Renal cortex interstitium (tissue), 15 donors: ENCODE measurements at places on chromosomes 2 and 18.

DNA sequence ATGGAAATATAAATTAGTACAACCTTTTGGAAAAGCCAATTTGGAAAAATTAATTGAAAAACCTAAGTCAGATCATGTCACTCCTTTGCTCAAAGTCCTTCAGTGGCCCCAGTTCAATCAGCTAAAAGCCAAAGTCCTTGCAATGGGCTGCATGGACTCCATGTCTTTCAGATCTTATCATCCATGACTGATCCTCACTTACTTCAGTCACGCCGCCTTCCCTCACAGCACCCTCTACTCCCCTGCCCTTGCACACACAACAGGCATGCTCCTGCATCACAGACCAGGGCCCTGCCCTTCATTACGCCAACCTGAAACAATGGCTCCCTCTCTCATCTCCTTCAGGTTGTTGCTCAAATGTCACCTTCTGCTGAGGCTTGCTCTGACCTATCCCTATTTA, 15.6 kb downstream of the KANSL3 start:
- no peak for DNase-seq

- no peak for DNase-seq
These were observed 240.8 kb downstream of the TCF4 start for GRCh38 chr18:55346961-55347740.

- no peak for DNase-seq
These were observed 90.0 kb downstream of the CDH2 start for GRCh38 chr18:28086670-28087552.

GRCh38 chr2:199606193-199606780, 148.5 kb upstream of the SATB2 start:
- DNase-seq, result no peak

DNA sequence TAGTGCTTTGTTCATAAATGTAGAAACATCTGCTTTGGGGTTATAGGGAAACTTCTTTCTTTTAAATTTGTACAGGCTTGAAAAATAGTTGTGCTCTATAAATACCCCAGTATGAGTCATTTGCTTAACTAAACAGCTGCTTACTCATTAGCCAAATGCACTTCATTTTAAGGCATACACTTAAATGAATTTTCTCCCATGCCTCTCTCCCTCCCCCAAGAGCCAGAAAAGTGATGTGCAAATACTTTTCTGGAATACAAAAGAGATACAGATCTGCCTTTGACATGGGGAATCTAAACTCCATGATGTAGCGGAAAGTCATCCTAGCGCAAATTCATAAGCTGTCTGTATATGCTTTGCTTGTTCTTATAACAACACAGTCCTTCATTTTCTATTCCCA, 469.4 kb downstream of the DLGAP1 start:
- DNase-seq, result no peak

- DNase-seq, result no peak
These were observed 44.2 kb downstream of the CYP27C1 start for GRCh38 chr2:127175751-127176354.

DNA sequence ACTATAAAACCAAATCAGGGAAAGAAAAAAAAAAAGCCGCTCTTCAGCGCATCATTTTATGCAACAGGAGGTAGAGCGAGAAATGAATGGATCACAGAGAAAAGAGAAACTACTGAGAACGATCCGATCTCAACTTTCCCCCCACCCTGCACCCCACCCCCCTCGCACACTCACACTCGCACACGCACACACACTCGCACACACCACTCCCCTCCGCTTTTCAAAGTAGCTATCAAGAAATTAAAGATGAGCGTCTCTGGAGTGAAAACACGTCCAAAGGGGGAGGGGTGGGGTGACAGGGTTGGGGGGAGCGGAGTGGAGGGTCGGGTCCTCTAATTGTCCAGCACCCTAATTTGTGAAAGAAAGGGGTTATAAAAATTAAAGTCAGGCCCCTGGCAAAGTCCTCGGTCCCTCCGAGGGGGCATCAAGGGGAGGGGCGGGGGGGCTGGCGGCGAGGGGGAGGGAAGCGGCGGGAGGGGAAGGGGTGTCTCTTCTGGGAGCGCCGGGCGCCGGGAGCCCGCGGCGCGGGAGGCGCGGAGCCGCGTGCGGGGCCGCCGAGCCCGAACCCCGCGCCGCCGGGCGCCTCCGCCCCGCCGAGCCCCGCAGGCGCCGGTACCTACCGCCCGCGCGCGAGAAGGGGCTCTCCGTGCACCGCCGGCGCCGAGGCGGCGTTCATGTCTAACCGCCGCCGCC, 428 bp downstream of the TCF4 start:
- peak; percentile 44 for DNase-seq

DNA sequence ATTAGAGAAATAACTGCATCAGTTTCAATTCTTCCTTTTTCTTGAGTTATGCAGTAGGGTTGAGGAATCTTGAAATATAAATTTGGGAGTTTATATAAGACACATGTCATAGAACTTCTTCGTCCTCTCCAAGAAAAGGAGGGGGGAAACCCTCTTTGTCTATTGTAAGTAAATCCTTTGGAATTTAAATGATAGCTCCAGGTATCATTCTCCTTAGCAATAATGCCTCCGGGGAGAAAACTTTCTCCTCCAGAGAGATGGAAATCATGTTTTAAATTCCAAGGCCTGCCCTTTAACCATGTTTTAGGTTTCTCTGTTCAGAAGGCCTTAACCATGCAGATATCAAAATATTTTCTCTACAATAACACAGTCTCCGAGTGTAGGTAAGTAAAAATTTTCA, 899.7 kb upstream of the GCFC2 start:
- DNase-seq, result no peak

- no peak for DNase-seq
These were observed 65.4 kb upstream of the ASAP2 start for GRCh38 chr2:9141091-9141667.

GRCh38 chr2:128868686-128869551, 550.3 kb upstream of the HS6ST1 start:
- no peak for DNase-seq
